ENCODE measurements at places on chromosomes 7 and 10.

DNA sequence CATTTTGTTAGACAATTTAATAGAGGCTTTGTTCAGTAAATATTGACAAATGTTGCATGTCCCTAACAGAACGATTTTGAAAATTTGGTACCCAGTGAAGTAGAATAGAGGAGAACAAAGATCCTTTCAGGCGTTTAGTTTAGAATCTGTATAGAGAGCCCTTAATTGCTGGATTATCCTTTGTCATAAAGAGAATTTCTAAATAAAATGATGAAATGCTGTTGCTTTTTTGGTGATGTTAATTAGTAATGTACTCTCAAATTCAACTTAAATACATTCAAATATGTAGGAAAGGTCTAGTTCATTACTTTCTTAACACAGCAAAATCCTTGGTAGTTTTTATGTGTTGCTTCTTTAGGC lies 1.2 kb downstream of the LUC7L2 start:
- DNase-seq: no peak

DNA sequence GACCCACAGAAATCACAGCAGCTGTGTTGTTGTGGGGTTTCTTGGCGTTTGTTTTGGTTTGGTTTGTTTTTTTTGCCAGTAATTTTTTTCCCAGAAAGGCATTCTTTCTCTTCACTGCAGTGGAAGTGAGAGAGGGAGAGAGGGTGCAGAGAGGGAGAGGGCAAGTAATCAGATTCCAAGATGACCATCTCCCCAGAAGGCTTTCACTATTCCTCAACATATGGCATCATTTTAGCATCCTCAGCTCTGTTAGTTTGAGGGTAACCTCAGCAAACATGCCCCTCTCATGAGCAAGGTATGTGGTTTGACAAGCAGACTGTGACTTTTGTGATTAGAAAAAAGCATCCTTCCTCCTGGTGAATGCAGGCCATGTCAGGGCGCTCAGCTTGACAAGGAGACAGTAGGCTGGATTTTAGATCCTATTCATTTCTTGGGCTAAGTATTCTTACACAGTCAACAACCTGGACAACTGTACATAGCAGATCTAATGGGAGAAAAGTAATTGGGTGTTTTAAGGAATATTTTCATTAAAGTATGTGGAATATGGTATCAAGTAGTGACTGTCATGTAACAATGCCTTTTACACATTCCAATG lies 86.3 kb upstream of the PIK3CG start:
- DNase-seq: no peak

- no peak for DNase-seq
Measured at GRCh38 chr7:88073626-88074025, 139.6 kb downstream of the ADAM22 start.

GRCh38 chr7:55026086-55026790 lies 7.4 kb downstream of the EGFR start:
- DNase-seq: no peak

DNA sequence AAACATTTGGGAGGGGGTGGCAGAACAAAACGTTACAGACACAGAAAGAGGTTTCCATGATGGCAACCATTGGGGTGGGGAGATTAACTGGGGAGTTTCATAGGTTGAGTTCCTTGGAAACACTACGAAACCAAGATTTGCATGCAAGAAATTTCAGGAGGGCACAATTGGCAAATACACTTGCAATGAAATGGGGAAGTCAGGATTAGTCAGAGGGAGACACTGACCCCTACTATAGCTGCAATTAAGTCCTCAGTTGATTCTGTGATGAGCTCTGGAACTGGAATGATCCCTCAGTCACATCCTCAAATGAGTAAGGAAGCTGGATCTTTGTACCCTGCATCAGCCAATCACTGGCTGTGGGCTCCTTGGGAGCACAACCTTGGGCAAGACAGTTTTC lies 22.1 kb downstream of the CPEB3 start:
- no peak for DNase-seq

DNA sequence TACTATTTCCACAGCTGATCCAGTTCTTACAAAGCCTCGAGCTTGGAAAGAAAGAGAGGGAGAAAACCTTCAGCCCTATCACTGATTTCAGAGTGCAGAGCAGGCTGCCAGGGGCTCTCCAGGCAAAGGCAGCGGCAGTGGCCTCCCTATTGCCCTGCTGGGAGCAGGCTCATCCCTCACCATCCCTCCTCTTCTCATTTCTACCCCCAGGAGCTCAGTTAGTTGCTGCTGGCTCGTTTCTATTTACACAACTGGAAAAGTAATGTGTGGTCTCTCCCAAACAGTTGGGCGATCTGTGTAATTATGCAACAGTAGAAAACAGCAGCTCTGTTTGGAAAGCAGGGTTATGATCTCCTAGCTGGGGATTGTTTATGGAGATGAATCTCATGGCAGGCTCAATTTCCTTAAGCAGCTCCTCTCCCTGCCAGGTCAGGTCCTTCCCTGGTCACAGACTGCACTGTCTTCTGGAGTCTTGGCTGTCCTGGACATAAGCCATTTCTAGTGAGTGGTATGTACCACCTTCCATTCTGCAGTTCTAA lies 28.7 kb upstream of the TNS3 start:
- DNase-seq: no peak

DNA sequence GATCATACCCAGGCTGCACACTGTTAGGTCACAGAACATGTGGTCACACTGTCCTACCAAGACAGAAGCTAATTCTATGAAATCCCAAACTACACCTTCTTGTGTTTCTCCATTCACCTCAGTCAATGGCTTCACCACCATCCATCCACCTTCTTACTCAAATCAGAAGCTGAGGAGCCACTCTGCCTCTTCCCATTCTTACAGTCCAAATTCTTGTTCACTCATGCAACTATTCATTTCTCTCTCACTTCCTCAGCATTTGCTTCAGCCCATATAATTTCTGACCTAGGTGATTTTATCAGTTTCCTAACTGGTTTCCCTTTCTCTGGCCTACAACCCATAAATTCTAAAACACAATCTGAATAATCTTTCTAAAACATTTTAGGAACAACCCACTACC lies 229.2 kb downstream of the LRRN3 start:
- DNase-seq: no peak

DNA sequence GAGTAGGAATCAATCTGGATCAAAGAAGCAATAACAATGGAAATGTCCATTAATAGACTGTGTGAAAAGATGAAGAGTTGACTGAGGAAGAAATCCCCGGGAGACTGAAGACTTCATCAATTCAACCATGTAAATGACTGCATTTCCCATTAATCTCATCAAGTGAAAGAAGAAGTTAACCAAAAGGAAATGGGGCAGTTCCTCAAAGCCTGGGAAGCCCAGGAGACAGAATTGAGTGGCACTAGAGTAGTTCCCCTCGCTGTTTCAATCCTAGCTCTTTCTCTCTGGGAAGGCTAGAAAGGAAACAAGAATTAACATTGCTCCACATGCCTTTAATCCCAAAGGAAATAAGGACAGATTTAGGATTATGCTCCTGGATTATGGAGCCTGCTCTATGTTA lies 4.8 kb upstream of the OR6V1 start:
- no peak for DNase-seq

DNA sequence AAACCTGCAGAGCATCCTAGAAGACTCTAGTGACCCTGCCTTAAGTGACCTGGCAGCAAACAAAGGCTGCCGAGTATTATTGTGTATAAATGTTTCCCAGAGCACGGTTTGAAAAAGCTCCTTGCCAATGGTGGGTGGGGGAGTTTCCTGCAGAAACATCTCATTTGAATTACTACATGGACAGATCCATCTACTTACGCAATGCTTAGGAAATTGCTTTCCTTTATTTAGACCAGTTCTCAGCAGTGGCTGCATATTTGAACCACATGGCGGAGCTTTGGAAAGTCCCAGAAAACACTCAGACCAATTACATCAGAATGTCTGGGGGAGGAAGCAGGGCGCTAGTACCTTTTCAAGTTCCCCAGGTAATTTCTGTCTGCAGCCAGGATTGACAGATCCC lies 560.9 kb downstream of the SDK1 start:
- DNase-seq: no peak

- no peak for DNase-seq
Measured at GRCh38 chr10:128365156-128365725, 239.0 kb upstream of the MKI67 start.

DNA sequence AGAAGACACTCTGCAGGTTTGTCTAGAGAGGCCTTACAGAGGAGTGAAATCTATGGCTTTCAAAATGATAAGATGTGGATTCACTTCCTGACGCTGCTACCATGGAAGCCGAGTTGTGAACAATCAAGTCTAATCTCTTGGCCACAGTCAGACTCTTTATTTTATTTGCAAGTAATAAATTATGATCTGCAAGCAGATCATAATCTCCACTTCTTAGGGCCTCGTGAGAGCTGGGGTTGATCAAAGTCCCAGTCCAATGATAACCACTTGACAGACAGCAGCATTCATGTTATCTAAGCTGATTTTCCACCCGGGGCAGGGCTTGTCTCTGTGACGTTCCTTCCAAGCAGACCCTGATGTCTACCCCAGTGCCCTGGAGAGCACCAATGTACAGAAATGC lies 776.4 kb upstream of the AUTS2 start:
- DNase-seq: no peak

DNA sequence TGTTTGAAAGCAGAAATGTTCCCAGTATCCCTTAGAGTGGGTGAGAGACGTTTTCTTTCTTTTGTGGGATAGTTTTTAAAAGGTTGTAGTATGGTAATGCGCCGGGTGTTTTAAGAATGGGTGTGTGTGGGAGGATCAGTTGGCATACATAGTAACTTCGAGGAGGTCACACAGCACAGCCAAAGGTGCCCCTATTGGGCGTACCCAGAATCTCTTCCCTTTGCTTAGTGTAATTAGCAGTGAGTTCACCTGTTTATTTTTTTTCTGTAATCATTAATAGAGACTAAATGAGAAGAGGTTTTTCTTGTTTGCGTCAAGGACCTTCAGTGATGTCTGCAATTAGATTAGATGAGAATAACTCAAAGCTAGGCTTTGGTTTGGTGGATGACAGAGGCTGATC lies 1.5 kb downstream of the PLEKHA8 start:
- DNase-seq: no peak

DNA sequence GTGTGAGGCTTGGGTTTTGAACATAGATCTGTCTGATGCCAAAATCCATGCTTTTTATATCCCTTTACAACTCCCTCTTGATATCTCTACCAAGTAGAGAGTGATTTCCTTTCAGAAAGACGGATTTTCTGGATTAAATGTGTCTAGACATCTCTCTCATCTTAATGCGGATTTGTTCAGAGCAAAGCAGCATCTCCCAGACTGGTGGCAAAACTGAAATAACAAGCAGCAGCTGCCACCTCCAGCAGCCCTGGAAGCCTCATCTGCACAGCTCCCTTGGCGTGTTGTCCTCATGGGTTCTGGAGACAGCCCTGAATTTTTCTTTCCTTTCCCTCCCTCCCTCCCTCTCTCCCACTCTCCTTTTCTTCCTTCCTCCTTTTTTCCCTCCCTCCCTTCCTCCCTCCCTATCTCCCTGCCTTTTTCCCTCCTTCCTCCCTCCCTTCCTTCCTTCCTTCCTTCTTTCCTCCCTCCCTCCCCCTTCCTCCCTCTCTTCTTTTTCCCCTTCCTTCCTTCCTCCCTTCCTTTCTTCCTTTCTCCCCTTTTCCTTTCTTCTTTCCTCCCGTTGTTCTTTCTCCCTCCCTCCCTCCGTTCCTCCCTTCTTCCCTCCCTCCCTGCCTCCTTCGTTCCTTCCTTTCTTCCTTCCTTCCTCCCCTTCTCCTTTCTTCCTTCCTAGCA lies 639.9 kb downstream of the TYW1 start:
- DNase-seq: no peak
